ENCODE measurements at places on chromosomes 16 and 17.

DNA sequence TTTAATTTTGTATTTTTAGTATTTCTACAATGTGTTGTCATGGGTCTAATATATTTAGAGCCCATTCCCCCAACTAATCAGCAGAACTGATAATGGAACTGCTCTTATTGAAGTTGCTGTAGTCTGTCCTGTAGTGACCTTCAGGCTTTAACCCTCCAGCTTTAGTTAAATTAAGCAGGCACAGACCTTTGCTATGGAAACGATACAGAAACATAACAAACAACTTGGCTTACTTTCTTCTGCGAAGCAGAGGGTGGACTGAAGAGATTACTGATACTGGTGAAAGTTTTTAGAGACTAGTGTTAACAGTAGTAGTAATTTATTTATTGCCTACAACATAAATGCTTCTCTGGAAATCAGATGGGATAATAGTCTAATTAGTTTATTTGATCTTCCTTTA is 61.4 kb downstream of the NFATC3 start:
- no peak for DNase-seq

GRCh38 chr17:50731575-50732460 is 12.4 kb downstream of the LUC7L3 start:
- no peak for DNase-seq

- no peak for DNase-seq
Observed at GRCh38 chr16:79451196-79451816, 149.2 kb downstream of the MAF start.

DNA sequence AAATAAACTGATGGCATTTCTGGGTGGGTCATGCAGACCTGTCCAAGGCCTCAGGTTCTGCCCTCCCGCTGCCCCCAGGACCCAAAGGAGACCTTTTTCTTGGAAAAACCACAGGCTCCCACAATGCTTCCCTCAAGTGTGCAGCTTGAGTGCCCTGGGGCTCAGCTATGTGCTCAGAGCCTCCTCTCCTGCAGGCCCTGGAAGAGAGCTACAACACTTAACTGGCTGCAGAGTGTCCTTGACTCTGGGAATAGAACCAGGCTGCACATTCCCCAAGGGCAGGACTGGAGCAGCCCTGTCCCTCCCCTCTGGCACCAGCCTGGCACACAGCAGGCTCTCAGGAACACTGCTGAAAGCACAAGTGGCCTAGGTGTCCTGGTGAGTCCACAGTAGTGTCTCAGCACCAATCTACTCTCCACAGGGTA is 4.8 kb upstream of the SREBF1 start:
- no peak for DNase-seq

DNA sequence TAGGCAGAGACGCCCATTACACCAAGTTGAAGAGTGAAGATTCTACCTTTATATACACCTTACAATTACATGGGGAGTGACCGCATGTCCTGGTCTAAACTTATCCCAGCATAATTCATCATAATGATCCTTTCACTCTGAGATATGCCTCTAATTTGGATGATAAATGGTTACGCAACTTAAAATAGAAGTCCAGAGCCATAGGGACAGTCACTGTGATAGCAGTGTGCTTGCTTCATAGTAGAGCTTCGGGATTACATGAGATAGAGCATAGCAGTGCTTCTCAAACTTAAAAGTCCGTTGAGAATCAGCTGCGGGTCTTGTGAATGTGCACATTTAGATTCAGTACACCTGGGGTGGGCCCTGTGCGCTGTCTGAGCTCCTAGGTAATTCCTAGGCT is 16.9 kb downstream of the USP10 start:
- DNase-seq = no peak

GRCh38 chr16:85554889-85555718 is 58.0 kb upstream of the GSE1 start:
- peak; percentile 65 for DNase-seq

DNA sequence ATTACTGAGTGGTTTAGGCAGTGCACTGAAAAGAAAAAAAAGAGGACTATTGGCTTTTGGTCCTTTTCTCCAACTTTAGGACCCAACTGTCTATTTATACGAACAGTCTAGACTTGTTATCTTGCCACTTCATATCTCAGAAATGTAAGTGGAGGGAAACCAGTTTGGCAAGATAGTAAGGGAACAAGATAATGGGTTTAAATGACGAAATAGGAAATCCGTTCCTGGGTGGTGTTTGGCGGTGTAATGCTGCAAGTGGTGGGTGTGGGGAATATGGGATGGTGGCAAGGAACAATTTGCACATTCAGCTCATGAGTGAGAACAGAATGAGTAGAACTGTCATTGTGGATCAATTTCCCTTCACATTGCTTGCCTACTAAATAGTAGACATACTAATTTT is 44.7 kb downstream of the GRB7 start:
- DNase-seq = no peak

DNA sequence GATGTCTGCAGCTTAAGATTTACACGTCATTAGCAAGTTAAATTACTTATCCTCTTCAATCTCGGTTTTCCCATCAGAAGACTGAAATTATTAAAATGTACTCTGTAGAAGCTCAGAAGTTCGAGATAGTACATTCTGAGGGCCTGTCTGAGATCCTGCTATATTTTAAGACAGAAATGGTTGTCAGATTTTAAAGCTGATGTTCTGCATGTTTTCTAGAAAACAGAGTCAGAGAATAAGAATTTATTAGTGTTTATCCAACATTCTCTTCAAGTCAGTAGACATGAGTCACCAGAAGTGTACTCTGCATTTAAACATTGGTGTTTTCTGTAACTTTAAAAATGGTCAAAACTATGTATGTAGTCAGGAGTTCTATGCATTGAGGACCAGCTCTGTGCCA is 155.2 kb upstream of the MYOCD start:
- DNase-seq = no peak

DNA sequence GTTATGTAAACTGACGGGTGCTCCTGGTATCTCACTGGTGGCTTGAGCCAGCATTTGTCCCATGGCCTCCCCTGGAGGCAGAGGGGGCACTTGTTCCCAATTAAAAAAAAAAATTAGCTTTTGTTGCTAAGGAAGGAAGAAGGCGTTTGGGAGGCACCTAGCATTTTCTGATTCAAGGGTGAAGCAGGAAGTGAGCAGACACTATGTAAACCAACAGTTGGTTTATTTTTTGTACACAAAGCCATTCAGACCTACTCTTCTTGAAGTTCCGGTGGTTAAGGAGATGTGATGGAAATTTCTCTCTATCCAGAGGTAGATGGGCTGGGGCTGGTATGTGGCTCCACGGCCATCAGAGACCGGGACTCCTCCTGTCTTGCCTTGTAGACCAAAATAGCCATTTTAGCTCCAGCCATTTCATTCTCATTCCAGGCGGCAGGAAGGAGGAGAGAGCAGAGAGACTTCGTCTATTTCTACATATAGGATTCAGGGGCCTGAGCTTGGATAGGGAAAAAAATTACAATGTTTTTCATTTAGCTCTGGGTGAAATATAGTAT is 103.0 kb downstream of the SNX29 start:
- no peak for DNase-seq

DNA sequence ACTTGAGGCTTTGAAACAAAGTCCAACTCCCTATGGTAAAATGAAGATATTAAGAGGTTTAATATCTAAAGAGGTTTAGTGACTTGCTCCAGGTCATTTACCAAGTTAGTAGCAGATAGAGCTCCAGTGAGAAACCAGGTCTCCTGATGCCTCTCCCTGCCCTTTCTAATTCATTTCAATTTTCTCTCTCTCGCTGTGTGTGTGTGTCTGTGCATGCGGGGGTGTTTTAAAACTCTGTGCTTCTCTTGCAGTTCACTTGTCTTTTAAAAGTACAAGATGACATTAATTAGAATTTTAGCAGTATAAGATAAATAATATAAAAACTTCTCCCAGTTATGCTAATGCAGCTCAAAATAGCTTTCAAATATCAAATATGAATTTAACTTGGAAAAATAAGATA is 8.2 kb upstream of the ZP2 start:
- DNase-seq = no peak

DNA sequence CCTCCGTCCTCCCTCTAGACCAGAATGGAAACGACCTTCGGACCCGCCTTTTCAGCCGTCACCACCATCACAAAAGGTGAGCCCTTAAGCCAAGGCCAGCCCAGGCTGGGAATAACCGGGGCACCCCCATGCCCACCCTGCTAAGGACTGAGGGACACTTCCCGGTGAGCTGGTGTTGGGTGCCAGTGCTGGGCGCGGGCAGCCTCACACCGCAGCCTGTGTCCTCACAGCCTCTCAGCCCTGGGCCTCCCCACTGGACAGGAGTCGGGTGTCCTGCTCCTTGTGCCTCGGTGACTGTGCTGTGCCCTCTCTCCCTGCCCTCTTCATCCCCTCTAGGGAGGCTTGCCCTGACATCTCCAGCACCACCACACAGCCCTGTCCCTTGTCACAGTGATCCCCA is 10.3 kb downstream of the TRAF7 start:
- no peak for DNase-seq

GRCh38 chr17:38907930-38908675 is 17.3 kb upstream of the LASP1NB start:
- DNase-seq = no peak

- no peak for DNase-seq
Observed at GRCh38 chr17:17198281-17198680, 7.9 kb downstream of the PLD6 start.

- no peak for DNase-seq
Observed at GRCh38 chr17:29107933-29108822, 65.2 kb downstream of the PIPOX start.

GRCh38 chr16:49181791-49182518 is 99.7 kb downstream of the CBLN1 start:
- DNase-seq = no peak

DNA sequence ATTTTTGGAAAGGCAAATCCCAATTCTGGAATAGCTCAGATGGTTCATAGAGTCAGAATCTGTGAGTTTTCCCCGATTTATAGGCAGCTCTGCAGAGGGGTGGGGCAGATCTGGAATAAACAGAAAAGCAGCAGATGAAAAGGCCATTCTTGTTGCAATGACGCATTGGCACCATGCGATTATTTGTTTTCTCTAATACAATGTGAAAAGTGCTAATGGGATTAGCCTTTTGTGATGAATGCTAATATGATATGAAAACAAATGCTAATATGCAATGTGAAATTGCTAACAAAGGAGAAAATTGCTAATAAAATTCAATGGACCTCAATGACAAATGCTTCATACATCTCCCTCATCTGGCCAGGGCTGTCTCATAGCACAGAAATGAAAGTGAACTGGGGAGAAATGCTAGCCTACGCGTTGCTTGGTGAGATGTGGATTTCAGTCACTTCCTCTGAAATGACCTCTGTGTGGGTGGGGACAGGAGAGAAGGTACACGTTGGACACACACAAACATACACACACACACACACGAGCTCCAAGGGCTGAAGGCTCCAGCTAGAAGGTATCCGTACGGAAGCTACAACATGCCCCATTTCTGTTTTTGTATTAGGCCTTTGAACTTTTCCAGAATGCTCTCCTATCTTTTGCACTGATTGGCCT is 394.5 kb downstream of the XYLT1 start:
- no peak for DNase-seq

DNA sequence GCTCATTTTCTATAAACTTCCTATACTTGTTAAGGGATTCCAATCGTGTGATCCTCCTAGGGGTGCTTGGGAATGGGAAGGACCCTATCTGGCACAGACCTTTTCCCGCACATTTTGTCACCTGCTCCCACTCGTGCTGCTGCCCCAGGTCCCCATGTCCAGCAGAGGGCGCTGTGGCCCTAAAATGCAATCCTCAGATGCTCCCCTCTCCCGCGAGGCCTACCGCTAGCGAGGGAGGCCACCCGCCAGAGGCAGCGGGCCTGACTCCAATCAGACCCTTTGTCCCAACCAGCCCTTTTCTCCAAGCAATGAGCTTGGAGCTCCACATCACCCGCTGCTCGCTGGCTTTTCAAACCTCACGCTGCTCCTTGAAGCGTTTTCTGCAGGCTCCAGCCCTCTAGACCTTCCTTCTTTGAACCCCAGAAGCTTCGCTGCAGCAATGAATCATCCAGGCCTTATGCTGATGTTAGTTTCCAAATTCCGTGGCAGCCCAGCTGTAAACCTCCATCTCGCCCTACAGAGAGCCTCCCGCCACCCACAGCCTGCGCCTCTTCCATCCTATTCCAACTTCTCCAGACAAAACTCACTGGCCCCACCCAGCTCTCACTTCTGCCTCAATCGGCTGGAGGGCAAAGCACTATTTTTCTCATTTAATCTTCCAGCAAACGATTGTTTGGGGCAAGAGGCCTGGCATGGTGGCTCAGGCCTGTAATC is 23.6 kb upstream of the FZD2 start:
- peak; percentile 86 for DNase-seq

DNA sequence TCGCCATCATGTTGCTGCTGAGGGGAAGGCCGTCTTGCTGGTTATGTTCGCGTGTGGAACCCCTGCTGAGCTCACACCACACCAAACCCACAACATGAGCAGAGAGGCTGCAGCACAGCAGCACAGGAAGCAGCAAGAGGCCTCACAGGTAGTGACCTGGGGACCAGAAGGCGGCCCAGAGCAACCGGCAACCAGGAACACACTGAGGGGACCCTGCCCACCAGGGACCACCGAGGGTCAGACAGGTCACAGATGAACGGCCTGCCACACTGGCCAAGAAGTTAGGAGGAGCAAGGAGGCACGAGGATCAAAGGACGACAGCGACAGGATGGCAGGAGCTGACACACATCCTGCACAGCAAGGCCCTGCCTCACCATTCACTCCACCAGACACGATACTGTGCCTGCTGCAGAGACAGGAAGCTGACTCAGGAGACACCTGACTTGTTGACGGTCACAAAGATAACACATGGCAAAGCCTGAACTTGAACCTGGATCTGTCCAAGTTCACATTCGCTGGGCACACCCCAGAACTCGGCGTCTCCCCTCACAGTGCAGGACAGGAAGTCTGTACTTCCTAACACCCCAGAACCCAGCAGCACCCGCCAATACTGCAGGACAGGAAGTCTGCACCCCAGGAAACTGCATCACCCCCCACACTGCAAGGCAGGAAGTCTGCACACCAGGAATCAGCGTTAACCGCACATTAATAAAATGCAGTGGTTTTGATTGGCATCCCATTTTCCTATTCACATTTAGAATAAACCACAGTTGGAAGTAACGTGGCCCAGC is 98.5 kb downstream of the ZNF778 start:
- peak; percentile 84 for DNase-seq
